Uterus (tissue), 4 donors: ENCODE measurements at places on chromosomes 7 and 10. TPM values are rescaled to one million over a fixed set of nuclear protein-coding genes. Genes with fewer than 3 reads are reported as not detected.

The EN2 gene
- not detected for total RNA-seq

The SLC26A3 gene
- total RNA-seq = 0.29 TPM

The SUV39H2 gene
- total RNA-seq = 41.5 TPM

- DNase-seq = peak; percentile 82
These were observed 8.5 kb upstream of the METTL27 start for GRCh38 chr7:73850781-73851207.

GRCh38 chr7:116170180-116170579 lies 40.2 kb upstream of the TES start:
- no peak for DNase-seq

- DNase-seq = no peak
These were observed 392.7 kb upstream of the AUTS2 start for GRCh38 chr7:69205581-69205980.
